ENCODE measurements at places on chromosomes 7 and 10.
A peak's percentile ranks its signal among the peaks of the same experiment; 100 is the strongest.

- DNase-seq = peak; percentile 48
These were observed 772 bp downstream of the SGMS1 start for GRCh38 chr10:50622706-50623662.

DNA sequence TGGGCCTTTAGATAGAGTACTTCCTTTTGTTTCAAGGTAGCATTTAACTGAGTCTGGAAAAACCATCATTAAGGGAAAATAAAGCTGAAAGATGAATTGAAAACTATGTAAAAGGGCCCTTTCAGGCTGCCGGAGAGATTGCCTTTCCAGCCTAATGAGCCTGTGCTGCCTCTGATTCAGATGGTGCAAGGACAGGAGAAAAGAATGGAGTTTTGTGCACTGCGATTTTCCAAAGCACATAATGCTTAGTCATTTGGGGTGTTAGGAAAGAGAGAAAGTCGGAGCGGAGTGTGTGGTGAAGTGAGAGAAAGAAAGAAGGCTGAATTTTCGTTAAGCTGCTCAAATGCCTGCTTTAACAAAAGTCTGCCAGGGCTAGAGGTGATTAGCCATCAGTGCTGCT, 259.7 kb downstream of the PAXIP1 start:
- DNase-seq = peak; percentile 11

GRCh38 chr10:82041018-82041417, 166.0 kb downstream of the NRG3 start:
- no peak for DNase-seq

GRCh38 chr10:97532935-97533671, 34.4 kb downstream of the UBTD1 start:
- DNase-seq = peak; percentile 84

DNA sequence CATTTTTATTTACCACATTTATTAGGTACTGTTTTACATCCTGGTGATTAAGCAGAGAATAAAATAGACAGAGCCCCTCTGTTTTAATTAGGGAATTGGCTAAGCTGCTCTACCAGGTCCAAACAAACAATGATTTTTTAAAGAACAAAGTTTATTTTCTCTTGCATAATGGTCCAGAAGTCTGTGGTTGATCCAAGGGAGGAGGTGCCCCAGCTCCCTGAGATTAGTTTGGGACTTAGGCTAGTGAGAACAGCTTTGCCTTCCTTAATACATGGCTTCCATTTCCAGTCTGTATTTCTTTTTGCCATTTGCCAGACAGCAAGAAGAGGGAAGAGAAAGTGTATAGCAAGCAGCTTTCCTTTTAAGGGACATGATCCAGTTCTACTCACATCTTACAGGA, 2.9 kb upstream of the MIOS start:
- no peak for DNase-seq

GRCh38 chr7:101201695-101202602, 1.1 kb upstream of the MOGAT3 start:
- DNase-seq = no peak

DNA sequence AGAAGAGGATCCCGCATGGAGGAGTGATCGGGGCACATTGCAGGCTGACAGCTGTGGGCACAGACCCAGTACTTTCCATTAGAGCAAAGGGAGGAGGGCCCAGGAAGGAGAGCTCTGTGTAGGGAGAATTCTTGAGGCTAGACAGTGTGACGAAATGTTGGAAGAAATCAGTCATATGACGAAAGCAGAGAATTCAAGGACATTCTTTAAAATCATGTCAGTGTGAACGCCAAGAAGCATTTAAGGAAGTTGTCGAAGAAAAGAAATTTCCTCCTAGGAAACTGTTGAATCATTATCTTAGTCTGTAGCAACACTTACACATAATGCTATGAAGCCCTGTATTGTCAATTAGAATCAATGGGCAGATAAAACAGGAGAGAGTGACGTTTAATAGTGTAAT, 191.3 kb upstream of the ADARB2 start:
- no peak for DNase-seq

GRCh38 chr10:4662576-4663161, 163.3 kb upstream of the AKR1E2 start:
- no peak for DNase-seq

DNA sequence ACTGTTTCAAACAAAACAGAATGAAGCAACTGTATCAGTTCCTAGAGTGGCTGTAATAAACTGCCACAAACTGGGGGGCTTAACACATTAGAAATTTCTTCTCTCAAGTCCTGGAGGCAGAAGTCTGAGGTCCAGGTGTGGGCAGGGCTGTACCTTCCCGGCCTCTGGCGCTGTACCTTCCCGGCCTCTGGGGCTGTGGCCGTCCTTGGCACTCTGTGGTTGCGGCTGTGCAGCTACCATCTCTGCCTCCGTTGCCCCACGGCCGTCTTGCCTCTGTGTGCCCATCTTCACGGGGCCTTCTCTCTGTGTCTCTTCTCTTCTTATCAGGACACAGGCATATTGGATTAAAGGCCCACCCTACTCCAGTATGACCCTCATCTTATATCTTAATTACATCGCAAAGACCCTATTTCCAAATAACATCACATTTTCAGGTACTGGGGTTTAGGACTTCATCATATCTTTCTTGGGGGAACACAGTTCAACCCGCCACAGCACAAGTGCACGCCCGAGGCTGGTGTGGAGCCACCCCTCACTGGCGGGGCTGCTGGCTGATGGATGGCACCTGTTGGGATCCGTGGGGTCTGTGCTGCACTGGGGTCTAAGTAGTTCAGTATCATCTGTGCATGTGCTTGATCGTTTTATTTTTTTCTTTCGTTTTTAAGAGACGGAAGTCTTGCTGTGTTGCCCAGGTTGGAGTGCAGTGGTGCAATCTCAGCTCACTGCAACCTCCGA, 123.2 kb downstream of the ACTR3B start:
- DNase-seq = no peak

DNA sequence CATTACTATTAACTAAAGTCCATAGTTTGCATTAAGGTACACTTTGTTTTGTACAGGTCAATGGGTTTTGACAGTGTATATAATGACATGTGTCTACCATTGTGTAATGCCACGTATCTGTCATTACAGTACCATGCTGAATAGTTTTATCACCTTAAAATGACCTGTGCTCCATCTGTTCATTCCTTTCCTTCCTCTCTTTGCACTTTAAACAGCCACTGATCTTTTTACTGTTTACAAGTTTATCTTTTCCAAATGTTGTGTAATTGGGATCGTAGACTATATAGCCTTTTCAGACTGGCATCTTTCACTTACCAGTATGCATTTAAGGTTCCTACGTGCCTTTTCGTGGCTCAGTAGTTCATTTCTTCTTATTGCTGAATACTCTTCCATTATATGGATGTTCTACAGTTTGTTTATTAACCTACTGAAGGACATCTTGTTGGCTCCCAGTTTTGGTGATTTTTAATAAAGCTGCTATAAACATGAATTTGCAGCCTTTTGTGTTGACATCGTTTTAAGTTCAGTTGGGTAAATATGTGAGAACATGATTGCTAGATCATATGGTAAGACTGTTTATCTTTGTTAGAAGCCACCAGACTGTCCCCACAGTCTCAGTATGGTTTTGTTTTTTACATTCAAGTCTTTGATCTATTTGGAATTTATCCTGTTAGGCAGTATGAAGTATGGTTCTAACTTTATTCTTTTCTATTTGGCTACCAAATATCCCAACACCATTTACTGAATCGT, 24.7 kb downstream of the STAM start:
- no peak for DNase-seq

DNA sequence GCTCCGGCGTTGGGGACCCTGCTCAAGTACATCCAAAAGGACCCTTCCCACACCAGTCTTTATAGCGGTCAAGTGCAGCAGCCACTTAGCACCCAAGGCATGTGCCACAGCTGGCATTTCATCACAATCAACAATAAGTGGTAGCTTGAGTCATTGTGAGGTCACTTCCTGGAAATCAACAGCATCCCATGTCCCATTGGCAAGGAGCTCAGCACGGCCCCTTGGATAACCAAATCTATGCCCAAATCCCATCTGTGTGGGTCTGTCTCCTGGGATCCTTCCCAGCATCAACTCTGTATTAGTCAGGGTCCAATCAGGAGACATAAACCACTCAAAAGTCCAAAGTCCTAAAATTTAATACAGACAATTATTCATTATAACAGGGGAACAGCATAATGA, 27.1 kb downstream of the MDH2 start:
- no peak for DNase-seq

DNA sequence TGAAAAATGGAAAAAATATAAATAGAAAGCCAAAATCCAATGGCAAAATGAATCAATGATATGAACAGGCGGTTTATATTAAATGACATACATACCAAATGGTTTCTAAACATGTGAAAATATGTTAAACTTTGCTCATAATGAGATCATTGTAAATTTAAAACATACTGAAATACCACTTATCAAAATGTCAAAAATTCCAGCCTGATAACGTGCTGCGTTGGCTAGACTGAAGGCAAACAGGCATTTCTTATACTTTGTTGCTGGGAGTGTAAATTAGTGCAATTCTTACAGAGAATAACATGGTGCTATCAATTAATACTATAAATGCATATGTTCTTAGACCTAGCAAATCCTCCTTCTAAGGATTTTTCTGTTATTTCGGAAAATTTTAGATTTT, 225.8 kb upstream of the FAM3C start:
- no peak for DNase-seq

DNA sequence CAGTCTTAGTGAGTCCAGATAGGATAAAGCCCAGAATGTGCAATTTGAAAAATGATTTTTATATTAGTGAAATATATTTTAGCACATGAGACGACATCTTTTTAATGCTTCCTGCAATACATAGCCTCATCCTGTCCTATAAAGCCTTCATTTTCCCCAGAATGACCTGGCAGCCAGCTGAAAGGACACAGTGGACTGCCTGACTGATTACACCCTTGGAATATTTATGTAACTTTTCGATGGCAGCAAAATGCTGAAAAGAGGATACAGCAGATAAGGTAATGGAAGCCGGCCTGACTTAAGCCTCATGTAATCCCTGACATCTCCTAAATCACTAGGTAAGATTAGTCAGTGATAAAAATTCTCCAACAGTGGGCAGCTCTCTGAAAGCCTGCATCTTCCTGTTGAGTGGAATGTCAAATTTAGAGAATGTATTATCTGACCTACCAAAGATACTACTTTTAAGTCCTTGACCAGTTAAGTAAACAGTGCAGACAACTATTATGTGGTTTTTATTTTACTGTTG, 210.7 kb upstream of the STEAP1 start:
- no peak for DNase-seq

DNA sequence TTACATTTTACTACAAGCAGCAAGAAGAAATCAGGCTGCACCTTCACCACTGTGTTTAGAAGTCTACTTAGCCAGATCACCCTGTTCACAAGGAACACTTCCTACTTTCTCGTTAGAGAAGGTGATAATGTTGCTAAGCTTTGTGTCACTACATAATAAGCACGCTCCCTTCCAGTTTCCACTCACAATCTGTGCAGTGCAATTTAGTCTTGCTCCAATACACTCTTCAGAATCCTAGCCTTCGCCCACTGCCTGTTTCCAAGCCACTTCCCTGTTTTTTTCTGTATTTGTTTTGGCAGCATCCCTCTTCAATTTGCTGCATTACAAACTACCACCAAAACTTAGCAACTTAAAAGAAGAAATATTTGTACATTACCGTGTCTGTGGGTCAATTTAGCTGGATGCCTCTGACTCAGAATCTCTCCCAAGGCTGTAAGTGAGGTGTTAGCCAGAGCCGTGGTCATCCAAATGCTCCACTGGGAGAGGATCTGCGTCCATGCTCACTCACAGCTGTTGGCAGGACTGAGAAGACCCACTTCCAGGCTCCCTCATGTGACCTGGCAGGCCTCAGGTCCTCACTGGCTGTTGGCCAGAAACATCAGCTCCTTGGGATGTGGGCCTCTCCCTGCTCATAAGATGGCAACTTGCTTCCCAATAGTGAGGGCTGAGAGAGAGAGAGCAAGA, 110.4 kb downstream of the PON1 start:
- peak; percentile 25 for DNase-seq
